ENCODE measurements at places on chromosomes 2 and 18. TPM values are rescaled to one million over a fixed set of nuclear protein-coding genes. Genes with fewer than 3 reads are reported as not detected.

The SPATA3 gene
- total RNA-seq: not detected

The GKN2 gene
- not detected for total RNA-seq

The RAB17 gene
- total RNA-seq: 0.83 TPM

The UNC80 gene
- 0.17 TPM for total RNA-seq

The CYRIA gene
- total RNA-seq: 13.3 TPM

The CRACDL gene
- total RNA-seq: 4.5 TPM

The OTOS gene
- not detected for total RNA-seq

The NEB gene
- total RNA-seq: 0.23 TPM

The ABHD3 gene
- 8.3 TPM for total RNA-seq

The FOXD4L1 gene
- total RNA-seq: not detected

All from esophagus muscularis mucosa (tissue), 4 donors.